ENCODE measurements at places on chromosomes 7 and 10.

DNA sequence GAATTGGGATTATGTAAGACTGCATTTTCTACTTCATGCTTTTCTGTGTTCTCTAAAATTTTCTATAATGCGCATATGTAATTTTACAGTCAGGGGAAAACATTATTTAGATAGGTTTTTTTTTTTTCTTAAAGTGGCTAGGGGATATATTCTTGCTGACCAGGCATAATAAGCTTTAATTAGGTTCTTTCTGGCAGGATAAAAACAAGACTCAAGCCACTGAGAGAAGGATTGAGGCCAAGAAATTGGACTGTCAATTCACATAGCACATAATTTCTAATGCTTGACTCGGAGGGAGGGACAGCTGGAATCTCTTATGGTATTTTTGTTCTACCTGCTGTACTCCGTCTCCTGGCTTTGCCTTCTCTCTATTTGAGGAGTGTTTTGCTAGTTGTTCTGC lies 119.8 kb upstream of the NPVF start:
- no peak for DNase-seq

GRCh38 chr10:123561141-123561440 lies 105.1 kb upstream of the GPR26 start:
- no peak for DNase-seq

- DNase-seq, result no peak
Observed at GRCh38 chr7:106518967-106519366, 142.0 kb downstream of the CCDC71L start.

GRCh38 chr10:119029613-119030420 lies at the start of gene NANOS1:
Gene NANOS1, plus strand, starts transcription at chr10:119029714. Its CDS starts 88 bp downstream, at chr10:119029802.
- DNase-seq, result peak; percentile 49

GRCh38 chr10:5479481-5480161 lies 19.7 kb downstream of the CALML5 start:
- peak; percentile 21 for DNase-seq

GRCh38 chr7:116738378-116738777 lies 66.4 kb downstream of the MET start:
- DNase-seq, result no peak

GRCh38 chr7:21947056-21947455 lies 1.4 kb upstream of the CDCA7L start:
- DNase-seq, result no peak

- no peak for DNase-seq
Observed at GRCh38 chr7:6146666-6147065, 115.5 kb downstream of the ANKRD61 start.

DNA sequence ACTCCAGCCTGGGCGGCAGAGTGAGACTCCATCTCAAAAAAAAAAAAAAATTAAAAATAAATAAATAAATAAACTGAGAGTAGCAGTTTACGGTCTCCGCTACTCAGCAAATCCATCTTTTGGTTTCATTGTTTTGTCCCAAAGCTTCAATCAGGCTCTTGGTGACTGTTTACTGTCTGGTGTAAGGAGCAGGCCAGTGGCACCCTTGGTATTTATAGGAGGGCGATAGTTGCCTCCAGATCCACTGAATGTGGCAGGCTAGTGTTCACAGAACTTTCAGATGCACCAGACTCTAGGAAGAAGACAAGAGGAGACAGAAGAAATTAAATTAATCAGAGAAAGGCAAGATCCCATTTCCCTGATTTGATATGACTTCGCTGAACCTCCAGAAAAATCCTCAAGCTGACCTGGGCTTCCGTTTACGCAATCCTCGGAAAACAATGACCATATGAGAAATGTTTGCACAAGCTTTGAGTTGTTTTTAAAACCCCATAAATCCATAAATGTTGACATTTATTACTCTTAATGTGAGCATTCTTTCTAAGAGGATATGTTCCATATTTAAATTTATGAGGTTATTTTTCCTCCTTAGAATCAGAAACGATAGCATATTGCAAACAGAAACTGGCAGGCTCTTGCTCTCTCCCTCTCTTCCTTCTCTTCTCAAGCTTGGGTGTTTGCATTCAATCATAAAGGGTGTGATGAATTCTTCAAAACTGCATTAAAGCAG lies 7.1 kb upstream of the MUC3A start:
- no peak for DNase-seq

GRCh38 chr7:132819648-132820047 lies 243.4 kb upstream of the PLXNA4 start:
- DNase-seq, result no peak

DNA sequence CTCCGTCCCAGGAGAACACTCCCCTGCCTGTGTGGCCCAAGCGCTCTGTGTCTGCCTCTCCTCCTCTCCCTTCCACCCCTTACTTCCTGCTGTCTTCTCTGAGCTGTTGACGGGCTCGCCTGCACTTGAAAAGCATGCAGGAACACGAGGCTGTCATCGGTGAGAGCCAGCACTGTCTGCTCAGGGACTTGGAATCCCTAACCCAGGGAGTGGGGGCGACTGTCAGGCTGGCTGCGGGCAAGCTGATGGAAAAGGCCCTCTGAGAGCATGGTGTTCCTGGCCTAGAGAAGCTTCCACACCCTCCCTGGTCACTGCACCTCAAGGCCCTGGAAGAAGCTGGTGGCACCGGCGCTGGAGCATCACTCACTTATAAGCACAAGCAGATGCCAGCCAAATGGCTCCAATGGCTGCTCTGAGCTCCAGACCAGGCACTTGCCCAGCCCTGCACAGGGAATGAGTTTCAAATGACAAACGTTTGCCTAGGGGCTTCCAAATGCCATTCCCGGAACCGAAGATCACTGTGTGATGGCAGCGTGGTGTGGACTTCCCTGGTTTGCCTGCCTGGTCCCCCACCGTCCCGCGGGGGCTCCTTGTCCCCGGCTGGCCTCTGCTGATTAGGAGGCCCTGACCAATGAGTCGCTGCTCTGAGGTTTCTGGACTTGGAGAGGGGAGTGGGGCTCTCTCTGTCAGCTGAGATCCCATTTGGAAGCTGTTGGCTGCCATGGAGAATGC lies 56.7 kb upstream of the EBF3 start:
- DNase-seq, result no peak
